ENCODE measurements at places on chromosomes 11 and 22.

DNA sequence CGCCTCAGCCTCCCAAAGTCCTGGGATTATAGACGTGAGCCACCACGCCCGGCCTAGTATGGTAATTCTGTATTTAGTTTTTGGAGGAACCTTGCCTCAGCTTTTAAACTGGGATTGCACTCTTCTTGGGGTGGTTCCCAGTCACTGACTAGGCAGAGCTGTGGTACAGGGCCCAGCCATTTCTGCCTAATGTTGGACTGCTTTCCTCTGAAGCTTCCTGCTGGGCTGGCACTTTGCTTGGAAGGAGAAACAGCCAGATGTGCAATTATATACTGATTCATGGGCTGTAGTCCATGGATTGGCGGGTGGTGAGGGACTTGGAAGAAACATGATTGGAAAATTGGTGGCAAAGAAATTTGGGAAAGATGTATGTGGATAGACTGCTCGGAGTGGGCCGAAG, 17.6 kb upstream of the MCHR1 start:
- DNase-seq: no peak

DNA sequence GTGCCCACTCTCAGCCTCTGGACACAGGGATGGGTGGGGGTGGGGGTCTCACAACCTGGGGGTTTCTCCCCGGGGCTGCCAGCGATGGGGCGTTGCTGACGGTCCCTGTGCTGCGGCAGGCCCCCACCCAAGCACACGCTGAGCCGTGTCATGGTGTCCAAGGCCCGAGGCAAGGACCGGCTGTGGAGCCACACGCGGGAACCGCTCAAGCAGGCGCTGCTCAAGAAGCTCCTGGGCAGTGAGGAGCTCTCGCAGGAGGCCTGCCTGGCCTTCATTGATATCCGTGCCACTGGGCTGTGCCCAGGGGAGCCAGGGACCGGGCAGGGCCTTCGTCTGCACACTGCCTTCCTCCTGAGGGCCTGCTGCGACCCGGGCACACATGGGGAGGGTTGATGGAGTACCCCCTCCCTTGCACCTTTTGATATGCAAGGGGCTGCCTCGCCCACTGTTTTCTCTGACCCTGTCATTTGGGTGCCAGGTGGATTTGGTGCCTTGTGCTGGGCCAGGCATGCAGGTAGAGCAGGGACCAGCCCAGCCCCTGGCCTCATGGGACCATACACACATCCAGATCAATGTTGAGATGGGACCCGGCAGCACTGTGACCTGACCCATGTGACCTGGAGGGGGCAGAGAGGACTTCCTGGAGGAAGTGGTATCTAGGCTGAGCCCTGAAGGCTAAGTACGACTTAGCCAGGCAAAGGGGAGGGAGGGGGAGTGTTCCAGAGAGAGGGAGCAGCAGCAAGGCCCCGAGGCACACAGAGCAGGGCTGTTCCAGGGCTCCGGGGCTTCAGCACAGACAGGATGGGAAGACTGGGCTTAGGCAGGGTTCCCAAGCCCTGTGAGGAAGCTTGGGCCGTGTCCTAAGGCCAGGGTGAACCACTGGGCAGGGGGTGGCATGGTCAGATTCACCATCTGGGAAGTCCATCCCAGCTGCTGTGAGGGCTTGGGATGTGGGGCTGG, 75.2 kb downstream of the MYO7A start:
- no peak for DNase-seq

GRCh38 chr22:43892183-43892894, 526 bp upstream of the PNPLA5 start:
- DNase-seq: no peak

- DNase-seq: peak; percentile 32
These were observed 635 bp upstream of the GRK3 start for GRCh38 chr22:25563761-25564319.

Data from CD4-positive, alpha-beta T cell treated with Interleukin-12 subunit alpha and Interleukin-12 subunit beta, for 1 hour (primary cell).